Vagina (tissue), 2 donors: ENCODE measurements at places on chromosomes 4 and X.

- DNase-seq, result no peak
Measured at GRCh38 chr4:41620594-41621256, 82.8 kb downstream of the LIMCH1 start.

DNA sequence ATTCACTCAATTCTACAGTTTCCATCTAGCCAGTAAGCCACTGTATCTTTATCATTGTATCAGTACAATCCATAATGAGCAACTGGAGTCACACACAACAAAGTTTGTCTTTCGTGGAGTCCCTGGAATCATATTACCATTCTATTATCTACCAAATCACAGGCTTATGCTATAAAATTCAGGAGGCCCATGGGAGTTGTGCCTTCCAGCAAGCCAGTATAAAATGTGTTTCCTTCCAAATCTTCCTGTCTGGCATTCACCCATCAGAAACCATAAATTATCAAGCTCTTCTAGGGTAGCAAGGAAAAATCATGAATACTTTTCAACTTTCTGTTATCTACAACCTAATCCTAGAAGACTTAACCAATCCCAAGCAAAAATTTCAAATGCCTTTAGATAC, 1383.3 kb upstream of the PCDH7 start:
- DNase-seq, result no peak

DNA sequence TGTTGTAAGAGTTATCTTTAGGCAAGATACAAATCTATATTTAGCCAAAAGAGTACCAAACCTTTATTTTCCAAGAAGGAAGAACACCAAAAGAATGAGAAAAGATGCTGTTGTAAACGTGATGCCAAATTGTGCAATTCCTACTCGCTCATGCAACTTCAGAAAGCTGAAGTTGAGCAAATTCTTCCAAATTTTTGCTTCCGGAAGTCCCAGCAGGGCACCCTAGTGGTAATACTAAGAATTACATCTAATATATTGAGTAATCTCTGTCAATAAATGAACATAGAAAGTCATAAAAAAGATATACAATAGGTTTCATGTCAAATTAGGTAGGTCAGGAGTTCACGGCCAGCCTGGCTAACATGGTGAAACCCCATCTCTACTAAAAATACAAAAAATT, 36.0 kb upstream of the SMARCAD1 start:
- DNase-seq, result no peak

DNA sequence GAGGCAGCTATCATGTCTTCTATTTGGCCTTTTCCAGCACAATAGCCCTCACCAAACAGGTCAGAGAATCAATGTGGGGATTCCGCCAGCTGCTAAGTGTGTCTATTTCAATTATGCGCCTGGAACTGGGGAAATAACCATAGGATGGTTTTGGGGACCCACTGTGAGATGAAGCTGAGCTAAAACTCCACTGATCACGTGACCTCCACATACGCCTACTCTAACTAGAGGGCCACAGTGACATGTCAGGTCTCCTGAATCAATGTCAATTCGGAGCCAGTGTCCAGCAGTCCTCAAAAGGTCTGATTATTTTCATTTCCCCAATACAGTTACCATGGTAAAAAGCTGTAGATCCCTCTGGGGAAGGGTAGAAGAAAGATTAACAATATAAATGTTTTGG, 10.2 kb upstream of the BANK1 start:
- DNase-seq, result no peak

DNA sequence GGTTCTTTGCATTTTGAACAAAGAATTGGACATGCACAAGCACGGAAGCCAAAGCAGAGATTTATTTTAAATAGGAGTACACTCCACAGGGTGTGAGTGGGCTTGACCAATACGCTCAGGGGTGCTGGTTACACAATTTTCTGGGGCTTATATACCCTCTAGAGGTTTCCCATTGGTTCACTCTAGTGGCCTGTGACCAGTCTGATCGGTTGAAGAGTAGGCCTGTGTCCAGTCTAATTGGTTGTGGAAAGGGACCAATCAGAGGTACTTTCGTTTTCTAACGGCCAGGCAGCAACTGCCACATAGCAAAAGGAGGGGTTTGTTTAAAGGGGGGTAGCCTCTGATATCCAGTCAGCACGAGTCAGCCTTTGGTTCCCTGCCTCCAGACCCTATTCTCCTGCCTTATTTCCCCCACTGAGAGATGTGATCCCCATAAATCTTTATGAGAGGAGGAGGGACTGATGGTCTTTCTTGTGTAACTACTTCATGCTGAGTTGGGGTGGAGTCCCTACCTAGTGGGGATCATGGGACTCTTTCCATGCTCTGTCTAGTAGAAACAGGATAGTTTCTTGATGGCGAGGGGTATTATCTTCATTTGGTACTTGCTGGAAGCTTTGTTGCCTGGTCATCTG, 11.3 kb upstream of the AREG start:
- no peak for DNase-seq

- DNase-seq, result no peak
Measured at GRCh38 chrX:10529344-10529743, 91.0 kb downstream of the MID1 start.

DNA sequence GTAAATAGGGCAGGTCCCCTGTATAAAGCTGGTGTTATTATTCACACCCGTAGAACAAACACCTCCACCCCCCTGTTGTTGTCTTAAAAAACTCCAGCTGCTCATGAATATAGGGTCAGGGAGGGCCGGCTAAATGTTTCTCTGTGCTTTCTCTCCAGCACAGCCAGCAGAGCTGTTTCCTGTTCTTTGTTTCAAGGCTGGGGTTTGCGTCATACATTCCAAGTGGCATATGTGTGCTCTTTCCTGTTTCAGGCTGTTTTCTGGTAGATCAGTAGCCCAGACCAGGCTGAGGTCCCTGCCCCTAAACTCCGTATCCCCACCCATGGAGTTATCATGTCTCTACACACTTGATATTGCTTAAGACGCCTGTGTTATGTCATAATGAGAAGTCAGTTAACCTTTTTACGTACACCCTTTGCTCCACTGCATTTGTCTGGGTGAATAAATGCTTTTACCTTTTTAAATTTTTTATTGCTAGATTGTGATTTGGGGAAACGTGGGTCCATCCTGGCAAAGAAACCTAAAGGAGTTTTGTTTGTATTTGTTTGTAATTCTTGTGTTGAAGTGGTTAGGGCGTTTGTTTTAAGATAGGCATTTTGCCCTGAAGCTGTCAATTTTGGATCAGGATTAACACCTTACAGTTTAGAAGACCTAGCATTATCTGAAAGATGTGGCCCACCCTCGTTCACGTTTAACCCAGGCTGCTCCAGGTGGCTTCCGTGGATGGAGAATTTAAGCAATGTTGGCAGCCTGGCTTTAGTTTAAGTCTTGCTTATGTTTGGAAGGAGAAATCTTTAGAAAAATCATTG, 3.3 kb downstream of the KLF3 start:
- DNase-seq, result peak; percentile 99

DNA sequence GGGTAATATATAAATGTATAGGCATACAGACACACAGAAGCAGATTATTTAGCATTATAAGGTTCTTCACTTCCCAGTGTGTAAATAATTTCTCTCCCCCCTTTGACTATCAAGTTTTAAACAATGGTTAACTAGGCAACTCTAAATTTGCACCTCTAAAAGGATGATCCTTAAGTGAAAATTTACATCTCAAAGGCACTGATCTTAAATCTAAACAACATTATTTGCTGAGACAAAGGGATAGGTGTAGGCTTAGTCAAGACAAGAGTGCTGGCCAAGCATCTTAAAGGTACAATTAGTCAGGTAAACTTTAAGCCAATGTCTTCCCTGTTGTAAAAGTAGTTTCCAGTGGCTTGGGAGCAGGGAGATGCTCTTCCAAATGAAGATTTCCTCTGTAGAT, 33.0 kb downstream of the NLRP2B start:
- no peak for DNase-seq

DNA sequence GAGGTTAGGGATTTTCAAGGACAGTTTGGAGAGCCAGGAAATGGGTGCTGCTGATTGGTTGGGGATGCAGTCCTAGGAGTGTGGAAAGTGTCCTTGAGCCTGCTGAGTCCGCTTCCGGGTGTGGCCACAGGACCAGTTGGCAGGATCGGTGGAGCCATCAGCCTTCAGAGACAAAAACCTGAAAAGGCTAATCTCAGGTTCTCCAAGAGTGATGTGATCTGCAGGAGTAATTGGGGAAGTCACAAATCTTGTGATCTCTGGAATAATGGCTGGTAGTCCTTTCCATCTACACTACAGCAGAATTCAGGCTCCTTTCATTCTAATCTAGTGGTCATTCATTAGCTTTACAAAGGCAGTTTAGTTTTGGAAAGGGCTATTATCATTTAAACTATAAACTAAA, 55.9 kb upstream of the BMP2K start:
- DNase-seq, result no peak

DNA sequence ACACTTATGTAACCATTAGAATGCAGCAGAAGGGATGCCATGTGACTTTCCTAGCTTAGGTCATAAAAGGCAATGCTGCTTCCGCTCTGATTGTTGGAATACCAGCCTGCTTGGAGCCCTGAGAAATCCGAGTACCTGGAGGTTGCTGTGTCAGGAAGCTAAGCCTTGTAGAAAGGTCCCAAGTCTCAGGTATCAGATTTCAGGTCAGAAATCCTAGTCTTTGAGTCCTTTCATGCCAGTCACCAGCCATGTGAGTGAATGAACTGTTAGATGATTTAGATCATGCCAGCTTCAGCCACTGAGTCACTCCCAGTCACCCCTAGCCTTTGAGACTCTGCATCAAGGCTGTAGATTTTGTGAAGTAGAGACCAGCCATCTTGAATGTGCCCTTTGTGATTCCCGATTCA, 23.5 kb downstream of the RAP1GDS1 start:
- DNase-seq, result no peak

DNA sequence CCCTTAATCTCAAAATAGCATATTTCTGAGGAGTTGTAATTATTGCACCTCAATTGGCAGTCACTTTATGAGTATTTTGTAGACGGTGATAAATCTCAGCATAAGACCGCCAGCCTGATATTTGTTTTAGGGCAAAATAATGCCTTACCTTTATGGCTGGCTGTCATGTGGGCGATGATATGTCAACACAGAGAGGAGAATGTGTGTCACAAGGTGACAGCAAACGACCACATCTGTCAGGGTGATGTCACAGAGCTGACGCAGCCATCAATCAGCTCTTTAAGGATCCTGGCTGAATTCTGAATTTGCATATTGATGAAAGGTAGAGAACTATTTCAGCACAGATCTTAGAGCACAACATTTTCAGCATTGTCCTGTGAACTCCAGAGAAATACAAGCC, 209.7 kb downstream of the CEP135 start:
- DNase-seq, result no peak

- DNase-seq, result no peak
Measured at GRCh38 chr4:119550857-119551532, 77.6 kb downstream of the PDE5A start.

DNA sequence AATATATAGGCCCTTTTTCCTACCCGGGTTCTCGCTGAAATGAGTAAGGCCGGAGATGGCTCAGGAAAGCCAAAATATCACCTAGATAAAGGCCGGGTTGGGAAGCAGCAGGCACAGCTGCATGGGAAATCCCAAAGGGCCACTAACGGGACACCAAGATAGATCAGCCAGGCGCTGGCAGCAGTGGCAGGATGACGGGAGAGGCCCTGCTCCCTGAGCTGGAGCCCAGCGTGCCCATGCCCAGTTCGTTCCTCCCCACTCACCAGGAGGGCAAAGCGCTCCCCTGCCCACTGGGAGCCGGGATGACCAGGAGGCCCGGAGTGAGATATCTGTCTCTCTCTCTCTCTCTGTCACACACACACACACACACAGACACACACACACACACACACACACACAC, 109.8 kb downstream of the DCTD start:
- no peak for DNase-seq

DNA sequence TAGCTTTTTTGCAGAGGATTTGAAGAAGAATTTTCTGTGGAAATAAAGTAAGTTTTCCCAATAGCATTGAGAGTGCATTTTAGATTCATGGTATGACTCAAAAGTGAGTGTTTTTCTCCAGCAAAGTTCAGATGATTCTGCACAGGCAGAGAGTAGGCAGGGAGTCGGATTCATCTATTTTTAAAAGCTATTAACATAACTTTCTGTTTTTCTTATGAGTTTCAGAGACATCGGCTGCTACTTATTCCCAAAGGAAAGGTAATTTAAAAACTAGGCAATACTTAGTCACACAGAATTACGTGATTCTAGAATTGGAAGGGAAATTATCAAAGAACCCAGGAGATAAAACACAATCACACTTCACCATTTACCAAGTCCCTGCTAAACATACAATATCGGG, 4.4 kb downstream of the CCDC110 start:
- no peak for DNase-seq

- DNase-seq, result no peak
Measured at GRCh38 chr4:106629268-106629625, 260.7 kb upstream of the GIMD1 start.

- DNase-seq, result no peak
Measured at GRCh38 chr4:120557372-120557771, 365.2 kb downstream of the PRDM5 start.

DNA sequence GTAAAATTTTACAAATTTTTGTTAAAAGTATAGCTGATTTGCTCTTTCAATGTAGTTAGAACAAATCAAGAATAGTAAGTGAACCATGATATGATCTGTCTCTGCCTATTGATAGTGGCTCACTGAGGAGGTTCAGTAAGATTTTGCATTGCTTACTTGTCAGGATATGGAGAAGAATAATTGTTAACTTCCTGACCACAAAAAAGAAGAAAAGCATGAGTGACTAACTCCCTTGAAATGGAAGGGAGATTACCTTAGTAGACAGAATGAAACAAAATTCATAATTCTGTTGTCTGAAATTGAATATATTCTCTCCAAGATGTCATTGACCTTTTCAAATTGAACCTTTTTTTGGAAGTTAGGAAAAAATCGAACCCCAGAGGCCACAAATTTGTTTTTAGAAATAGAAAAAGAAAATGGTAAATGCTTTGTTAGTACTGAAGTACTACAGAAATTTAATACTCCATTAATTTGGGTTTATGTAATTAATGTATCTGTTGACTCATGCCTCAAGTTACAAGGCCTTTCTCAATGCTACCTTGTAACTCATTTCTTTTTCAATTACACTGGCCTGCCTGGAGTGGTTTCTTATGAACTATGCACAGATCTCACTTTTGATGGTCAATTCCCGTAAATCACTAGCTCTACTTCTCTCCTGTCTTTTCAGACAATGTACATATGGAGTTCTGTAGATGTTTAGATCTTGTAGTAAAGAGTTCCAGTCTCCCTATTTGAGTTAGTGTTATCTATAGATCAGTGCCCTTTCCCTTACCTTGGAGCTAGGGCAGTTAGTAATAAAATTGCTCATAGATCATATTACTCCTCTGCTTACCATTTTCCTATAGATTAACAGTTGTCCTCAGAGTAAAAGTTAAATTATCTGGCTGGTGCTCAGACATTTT, 139.3 kb downstream of the TLL1 start:
- DNase-seq, result no peak

DNA sequence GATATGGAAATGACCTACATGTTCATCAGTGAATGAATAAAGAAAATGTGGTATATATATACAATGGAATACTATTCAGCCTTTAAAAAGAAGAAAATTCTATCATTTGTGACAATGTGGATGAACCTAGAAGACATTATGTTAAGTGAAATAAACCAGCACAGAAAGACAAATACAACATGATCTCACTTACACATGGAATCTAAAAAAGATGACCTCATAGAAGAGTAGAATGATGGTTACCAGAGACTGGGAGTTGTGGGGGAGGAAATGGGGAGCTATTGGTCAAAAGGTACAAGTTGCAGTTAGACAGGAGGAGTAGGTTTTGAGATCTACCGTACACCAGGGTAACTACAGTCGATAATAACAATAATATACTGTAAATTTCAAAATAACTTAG, 51.5 kb downstream of the WNK3 start:
- DNase-seq, result no peak
